ENCODE measurements at places on chromosomes 7 and 10.
A peak's percentile ranks its signal among the peaks of the same experiment; 100 is the strongest.

GRCh38 chr10:10780746-10781145 is 236.9 kb upstream of the CELF2 start:
- no peak for DNase-seq

DNA sequence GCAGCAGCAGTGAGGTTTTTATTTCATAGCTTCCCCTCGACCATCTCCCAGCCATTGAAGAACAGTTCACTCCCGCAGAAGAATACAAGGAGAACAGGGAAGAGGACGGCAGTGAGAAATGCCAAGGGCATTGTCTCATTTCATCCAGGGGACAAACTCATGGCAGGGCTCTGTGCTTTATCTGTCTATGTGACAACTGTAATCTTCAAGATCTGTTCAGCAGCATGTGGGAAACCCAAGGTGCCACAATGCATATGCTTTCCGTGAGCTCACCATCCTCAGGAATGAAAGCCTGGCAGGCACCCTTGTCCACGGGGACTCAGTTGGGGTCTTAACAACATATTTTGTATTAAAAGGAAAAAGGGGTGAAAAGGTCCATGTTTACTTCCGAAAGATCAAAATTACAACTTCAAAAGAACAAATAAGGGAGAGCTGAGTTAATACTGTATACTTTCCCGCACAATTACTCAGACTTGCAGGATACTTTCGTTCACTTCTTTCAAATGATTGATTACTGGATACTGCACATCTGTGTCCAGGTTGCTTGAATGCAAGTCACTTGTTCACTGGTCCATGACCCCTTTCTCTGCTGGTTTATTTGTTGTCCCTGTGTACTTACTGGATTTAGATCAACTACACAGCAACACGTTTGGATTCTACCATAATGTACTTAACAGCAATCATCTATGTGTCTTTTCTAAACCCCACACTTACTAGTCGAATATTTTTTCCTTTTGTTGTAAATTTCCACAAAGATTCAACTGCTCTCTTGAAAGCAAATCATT is 90.1 kb upstream of the ATP6V0A4 start:
- no peak for DNase-seq

DNA sequence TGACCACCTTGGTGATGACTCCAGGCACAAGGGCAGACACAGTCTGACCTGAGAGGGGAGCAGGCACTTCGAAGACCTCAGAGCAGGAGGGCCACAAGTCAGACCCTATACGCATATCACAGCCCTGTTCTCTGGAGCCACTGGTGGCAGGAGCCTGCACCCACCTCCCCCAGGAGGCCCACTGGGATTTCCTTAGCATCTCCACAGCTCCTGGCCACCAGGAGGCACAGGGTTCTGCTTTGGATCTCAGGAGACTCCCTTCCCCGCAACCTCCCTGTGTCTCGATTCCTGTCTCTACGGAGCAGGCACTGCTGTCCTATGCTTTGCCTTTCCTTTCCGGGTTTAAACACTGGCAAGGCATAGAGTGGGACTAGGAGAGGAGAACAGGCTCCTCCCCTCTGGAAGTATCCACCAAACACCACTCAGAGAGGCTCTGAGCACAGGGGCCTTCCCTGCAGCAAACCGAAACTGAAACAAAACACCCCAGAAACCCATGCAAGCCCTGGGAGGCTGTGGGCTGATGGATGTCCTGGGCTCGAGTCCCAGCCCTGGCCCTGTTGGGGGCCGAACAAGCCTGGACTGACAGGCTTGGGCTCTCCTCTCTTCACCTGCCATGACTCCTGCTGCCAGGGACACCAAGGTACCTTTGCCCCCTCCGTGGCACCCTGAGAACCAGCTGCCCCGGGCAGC is 166.3 kb downstream of the NEURL1 start:
- peak; percentile 81 for DNase-seq

DNA sequence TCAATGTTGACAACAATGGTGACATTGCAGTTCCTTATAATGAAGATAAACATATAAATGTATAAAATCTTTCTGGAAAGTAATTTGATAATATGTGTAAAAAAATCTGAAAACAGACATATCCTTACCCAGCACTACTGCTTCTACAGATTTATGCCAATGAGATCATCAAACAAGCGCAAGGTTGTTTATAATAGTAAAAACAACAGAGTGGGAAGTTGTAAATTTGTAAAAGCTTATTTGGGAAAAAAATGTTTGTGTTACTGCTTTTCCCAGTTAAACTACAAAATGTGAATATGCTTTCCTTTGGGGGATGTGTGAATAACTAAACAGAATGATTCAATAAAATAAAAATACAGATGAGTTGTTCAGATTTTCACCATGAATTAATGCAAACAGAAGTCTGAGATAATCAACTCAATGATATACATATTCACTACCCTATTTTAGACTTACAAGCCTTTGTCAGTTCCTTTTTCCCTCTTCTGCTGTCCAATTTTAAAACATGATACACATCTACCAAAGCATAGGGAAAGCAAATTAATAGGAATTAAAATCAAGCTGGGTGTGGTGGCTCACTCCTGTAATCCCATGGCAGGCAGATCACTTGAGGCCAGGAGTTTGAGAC is 82.1 kb downstream of the USP6NL start:
- no peak for DNase-seq

DNA sequence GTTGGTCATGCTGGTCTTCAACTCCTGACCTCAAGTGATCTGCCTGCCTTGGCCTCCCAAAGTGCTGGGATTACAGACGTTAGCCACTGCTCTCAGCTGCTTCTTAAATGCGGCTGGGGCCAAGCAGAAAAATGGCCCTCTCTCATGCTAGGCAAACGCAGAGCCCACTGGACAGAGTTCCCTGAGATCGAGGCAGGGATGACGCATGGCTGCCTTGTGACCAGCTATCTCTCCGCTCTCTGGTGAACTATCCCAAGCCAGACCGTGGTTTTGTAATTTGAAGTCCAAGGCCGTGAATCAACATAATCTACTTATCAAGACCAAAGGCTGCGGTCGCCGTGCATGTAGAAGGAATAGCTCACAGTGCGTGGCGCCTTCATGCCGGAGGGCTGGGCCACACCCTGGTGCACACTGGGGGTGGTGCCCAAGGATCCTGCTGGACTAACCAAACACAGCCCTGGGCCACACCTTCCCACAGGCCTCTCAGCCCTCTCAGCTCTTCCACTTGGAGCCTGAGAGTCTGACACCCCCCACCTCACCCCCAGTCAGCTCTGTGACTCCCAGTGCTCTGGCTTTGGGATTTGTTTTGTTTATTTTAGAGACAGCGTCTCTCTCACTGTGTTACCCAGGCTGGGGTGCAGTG is 88.1 kb upstream of the CUX1 start:
- no peak for DNase-seq

DNA sequence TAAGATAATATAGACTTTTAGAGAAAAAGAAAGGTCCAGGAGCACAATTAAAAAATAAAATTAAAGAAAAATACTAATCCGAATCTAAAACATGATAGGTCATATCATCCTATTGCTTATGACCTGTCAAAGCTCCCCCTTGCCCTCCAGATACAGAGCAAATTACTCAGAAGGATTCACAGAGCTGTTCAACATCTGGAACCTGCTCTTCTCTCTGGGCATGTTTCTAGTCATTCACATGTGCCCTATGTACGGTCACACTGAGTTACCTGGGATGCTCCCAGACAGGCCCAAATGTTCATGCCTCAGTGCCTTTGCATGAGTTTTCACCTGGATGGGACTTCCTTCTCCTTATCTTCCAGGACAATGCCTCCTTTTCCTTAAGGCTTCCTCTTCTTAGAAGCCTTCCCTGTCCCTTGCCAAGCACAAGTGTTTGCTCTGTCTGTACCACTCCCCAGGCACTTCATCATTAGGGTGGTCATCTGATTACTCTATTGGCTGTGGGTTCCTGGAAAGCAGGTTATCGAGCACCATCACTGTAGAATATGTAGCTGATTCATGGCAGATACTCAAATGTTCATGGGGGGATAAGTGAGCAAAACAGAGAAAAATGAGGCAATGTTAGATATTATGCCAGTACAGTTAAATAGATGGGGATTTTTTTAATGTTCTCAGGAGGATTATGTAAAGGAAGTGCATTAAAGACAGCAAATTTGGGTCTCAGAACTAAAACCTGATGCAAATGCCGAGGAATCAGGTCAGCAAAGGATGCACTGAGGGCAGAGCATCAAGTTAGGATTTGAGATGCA is 12.0 kb upstream of the AOAH start:
- no peak for DNase-seq

DNA sequence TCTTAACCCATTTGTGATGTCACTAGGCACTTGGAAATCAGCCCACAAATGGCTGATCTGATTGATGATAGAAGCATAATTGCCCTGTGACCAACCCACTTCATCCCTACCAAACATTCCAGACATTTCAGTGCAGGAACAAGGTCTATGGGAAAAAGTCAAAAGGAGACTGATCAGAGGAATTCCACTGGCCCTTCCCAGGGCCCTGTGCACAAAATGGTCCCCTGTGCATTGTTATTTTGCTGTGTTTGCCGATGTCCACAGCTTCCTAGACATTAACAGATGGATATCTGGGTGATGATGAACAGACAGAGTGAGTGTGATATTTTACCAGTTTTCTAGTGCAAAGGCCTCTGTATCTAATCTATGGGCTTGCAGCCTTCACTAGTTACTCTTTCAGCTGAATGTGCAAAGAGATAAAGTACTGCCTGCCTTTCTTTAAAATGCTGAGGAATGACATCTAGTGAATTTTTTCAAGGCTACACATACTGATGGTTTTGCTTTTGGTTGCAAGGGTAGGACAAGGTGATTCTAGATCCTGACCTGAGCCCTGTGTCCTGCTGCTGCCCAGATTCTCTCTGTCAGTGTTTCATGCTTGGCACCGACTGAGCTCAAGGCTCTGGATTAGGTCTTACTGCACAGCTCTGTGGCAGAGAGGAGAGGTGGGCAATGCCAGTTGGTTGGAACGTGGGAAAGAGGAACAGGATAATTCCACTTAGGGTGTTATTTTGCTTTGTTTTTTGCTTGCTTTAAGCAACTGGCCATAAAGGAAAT is 55.4 kb downstream of the CALD1 start:
- no peak for DNase-seq

- no peak for DNase-seq
These were observed 325.1 kb downstream of the PTPRN2 start for GRCh38 chr7:158262284-158263109.

DNA sequence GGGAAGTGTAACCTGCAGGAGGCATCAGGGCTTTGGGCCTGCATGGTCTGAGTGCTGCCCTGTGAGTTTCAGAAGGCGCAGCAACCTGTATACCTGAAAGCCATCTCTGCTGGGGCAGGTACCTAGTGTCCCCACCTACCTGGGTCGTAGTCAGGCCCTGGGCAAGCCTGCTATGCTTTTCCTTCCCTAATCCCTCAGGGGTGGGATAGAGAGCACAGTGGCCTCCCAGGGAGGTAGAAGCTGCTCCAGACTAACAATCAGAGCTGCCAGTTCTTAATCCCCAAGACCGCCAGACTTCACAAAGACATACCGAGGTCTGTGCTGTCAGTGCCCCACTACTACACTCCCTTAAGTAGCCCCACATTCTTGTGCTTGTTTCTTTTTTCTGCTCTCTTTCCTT is 52.0 kb downstream of the PTEN start:
- no peak for DNase-seq

DNA sequence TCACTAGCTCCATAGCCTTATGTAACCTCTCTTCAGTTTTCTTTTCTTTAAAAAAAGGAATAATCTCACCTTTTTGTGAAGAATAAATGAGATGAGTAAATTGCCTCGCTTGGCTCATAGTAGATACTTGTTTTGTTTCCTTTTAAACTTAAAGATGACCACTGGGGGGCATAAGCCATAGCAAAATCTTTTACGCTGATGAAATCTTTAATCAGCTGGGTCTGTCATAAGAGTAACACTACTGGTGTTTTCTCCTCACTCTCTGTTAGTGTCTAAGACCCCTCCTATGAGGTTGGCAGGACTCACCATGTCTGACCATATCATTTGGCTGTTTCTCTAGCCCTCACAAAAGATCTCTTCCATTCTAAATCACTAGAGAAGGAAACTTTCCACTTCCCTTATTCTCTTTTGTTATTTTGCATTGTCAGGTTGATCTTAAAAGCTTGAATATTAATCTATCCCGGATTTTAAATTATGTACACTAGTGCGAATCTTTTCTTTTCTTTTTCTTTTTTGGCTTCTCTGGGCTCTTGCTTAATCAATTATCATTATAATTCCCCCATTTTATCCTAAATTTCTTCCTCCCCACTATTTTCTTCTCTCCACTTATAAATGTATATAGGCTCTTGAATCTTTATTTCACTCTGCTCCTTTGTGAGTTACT is 12.5 kb downstream of the STAG3 start:
- no peak for DNase-seq

DNA sequence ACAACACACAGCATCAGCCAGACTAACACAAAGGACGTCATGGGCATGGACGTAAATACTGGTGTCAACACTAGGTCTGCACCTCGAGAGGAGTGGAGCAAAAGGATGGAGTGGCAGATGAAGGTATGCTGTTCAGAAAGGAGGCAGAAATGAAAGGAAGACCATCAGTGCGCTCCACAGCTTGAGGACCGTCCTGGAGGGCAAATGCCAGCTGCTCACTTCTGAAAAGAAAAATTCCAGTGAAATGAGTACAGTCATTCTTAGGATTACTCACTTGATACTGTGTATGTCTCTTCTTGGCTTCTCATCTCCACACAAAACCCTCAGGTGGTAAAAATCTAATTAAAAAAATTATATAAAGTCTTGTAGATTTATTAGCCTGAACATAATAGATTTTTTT is 44.8 kb downstream of the EGFR start:
- no peak for DNase-seq

DNA sequence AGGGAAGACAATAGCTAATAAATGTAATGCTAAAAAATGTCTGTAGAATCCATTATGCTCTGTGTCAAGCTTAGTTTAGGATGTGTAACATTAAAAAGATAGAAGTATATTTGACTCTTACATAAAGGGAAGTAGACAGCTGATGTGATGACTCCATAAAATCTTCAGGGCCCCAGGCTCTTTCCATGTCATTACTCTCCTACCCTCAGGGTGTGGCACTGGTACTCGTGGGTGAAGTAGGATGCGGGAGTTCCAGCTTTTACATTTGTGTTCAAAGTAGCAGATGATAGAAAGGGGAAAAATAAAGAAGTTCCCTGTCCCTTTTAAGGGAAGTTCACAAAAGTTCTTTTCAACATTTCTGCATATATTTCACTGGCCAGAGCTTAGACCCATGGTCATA is 157.1 kb downstream of the TSPAN12 start:
- DNase-seq: no peak

GRCh38 chr7:148698007-148698396 is 701 bp upstream of the CUL1 start:
- DNase-seq: no peak

DNA sequence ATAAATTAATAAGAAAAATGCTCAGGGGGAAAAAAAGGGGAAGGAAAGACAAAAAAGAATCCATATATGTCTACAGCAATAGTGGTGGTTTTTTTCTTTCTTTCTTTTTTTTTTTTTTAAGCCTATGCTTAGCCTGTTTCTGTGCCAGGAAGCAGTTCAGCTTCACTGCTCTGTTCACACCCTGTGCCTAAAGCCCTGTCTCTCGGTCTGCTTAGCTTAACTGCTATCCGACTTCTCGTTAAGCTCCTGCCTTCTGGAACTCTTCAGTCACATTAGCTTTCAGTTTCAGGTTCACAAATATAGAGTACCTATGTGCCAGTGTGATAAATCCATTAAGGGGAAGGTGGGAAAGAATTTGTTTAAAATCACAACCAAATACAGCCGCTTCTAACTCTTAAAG is 26.5 kb upstream of the NRG3 start:
- no peak for DNase-seq
